ENCODE measurements at places on chromosomes 3 and 15.

DNA sequence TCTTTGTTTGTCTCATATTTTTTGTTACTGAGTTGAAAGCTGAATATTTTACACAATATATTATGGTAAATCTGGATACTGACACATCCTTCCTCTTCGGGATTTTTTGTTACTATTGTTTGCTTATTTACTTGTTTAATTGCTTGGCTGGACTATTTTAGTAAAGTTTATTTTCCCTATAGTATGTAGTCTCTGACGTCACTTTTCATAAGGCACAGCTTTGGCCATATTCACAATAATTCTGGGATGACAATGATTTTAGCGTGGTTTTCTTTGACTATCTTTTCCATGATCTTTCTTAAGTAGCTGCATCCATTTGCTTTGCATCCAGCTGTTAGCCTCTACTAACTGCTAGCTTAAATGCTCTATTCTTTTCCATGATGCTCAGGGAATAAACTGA lies 552.4 kb downstream of the VGLL3 start:
- no peak for DNase-seq

DNA sequence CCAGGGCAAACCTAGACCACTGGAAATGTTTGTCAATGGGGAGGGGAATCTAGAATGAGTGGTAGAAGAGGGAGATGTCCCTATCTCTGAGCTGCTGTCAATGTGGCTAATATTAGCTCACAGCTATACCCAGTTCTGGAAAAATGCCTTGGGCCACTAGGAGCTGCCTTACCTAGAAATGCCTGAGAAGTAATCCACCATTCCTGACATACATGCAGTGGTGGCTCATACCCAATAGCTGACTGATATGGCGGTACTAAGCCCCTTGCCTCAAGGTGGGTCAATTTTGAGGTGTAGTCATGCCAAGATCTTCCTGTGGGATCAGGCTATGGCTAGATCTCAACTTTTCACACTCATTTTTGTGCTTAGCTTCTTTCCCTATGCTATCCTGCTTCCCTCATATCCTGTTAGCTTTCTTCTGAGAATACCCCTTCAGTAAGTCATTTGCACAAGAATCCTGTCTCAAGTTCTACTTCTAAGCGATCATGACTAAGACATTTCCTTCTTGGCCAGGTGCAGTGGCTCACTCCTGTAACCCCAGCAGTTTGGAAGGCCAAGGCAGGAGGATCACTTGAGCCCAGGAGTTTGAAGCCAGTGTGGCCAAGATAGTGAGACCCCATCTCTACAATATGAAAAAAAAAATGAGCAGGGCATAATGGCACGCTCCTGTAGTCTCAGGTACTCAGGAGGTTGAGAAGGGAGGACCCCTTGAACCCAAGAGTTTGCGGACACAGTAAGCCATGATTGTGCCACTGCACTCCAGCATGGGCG lies 49.1 kb upstream of the RFX7 start:
- no peak for DNase-seq

- peak; percentile 65 for DNase-seq
Observed at GRCh38 chr3:17632401-17633100, 109.9 kb downstream of the TBC1D5 start.

DNA sequence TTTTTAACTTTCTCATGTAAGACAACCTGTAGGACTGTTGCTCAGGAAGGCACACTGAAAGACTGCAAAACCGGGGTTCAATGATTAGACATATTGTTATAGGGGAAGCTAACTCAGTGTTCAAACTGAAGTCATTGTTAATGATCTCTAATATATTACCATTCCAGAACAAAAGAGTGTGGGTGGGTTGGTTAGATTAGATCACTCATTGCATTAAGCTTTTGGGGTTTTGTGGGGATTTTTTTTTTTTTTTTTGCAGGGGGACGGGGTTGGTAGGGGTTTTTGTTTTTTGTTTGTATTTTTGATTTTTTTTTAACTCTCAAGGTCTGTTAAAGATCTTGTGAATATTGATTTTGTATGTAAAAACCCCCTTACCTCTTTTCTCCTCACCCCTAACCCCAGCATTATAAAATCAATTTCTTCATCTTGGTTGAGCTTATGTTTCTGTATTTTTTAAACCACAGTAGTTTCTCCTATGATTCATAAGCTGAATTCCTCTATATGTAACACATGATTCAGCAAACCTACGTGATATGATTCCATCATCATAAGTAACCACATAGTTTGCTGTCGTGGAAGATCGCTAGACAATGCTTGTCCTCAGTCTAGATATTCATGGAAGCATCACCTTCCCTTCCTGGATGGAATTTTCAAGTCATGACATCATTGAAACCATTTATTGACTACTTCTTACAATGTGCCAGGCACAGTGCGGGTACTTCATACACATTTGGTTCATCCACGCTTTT lies 544.1 kb upstream of the MDFIC2 start:
- DNase-seq, result peak; percentile 79
